ENCODE measurements at places on chromosomes 13 and 19.

- no peak for DNase-seq
Observed at GRCh38 chr19:55552620-55553019, 7.3 kb upstream of the SBK3 start.

GRCh38 chr13:94317063-94317491 is 162.4 kb downstream of the DCT start:
- no peak for DNase-seq

- DNase-seq: no peak
Observed at GRCh38 chr13:64347664-64348063, 2882.5 kb downstream of the PCDH9 start.

DNA sequence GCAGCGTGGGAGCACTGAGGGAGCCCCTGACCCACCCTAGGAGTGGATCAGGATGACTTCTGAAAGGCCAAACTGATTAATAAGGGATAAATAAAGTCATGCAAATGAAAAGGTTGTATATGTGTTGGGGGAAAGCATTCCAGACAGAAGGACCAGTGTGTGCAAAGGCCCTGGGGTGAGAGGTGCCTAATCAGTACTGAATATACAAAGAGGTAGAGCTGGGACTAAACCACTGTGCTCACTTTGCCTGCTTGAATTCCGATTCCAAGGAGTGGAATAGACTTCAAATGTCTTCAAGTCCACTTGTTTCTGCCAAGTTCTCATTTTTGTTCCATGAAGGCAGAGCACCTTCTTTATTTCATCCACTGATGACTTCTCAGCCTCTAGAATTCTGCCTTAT is 32.6 kb upstream of the ADGRE1 start:
- DNase-seq: no peak

DNA sequence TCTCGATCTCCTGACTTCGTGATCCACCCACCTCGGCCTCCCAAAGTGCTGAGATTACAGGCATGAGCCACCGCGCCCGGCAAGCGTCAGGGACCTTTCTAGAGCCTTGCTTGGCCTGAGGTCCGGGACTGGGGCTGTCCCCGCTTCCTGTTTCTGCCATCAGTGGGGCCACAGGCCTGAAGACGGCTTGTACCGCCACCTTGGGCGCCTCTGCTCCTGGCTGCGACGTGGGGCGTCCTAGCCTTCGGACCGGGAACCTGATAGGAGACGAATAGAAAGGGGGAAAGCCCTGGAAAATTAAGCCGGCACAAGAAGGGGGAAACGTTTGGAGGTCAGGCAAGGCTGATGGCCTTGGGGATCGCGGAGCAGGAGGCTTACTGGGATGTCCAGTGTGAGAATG is 35.1 kb downstream of the RNF6 start:
- DNase-seq: no peak

- no peak for DNase-seq
Observed at GRCh38 chr19:15453906-15454860, 4.4 kb upstream of the WIZ start.

- no peak for DNase-seq
Observed at GRCh38 chr19:57803594-57804325, 11.0 kb downstream of the ZNF552 start.

Data from activated T-helper 1 cell treated with anti-CD3 and anti-CD28 coated beads, Interleukin-2, amount 50 U/mL, for 16 hours (primary cell).